ENCODE measurements at places on chromosomes 6 and 20. TPM values are rescaled to one million over a fixed set of nuclear protein-coding genes. Genes with fewer than 3 reads are reported as not detected.

The GUCA1A gene
- not detected for total RNA-seq

The KIF25 gene
- not detected for total RNA-seq

The MAS1 gene
- total RNA-seq: not detected

GRCh38 chr6:14589175-14589574 is 471.6 kb downstream of the CD83 start:
- no peaks in the 10 kb centered on the region for H3K27me3 ChIP-seq
- no peaks in the 10 kb centered on the region for H3K36me3 ChIP-seq
- no peak for DNase-seq
- no peak overlapping the region for H3K4me3 ChIP-seq
- no peak overlapping the region for H3K27ac ChIP-seq

- no peaks in the 10 kb centered on the region for H3K4me1 ChIP-seq
- no peak overlapping the region for H3K4me3 ChIP-seq
- H3K36me3 ChIP-seq: no peaks in the 10 kb centered on the region
- H3K27me3 ChIP-seq: peaks cover 56% of the 10 kb centered on the region
- no peak overlapping the region for H3K27ac ChIP-seq
These were observed 203.4 kb upstream of the KCNQ5 start for GRCh38 chr6:72418495-72418894.

- H3K36me3 ChIP-seq: no peaks in the 10 kb centered on the region
- no peak overlapping the region for H3K4me3 ChIP-seq
- no peak overlapping the region for H3K27ac ChIP-seq
- peaks cover 23% of the 10 kb centered on the region for H3K27me3 ChIP-seq
- DNase-seq: no peak
- no peaks in the 10 kb centered on the region for H3K4me1 ChIP-seq
These were observed 63.4 kb downstream of the UBE2V1 start for GRCh38 chr20:50049442-50050026.

The LPA gene
- total RNA-seq: 0.83 TPM

DNA sequence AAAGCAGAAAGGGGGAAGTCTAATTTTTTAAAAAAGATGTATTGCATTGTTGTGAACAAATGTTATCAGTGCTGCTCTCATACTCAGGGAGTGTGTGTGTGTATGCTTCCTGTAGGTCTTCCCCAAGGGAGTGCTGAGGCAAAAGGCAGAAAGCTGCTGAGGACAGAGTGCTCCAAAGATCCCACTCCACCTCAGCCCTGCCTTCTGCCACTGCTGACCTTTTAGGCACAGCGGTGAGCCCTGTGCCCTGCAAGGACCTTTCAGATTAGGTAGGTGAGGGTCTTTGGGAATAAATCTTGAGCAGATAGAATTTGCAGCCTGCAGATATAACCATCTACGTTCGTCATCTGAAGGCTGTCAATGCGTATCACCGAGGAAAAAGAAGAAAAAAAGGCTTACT is 756.4 kb upstream of the MMS22L start:
- H3K36me3 ChIP-seq: no peaks in the 10 kb centered on the region
- no peak overlapping the region for H3K27ac ChIP-seq
- peaks cover 8% of the 10 kb centered on the region for H3K27me3 ChIP-seq
- H3K4me1 ChIP-seq: no peaks in the 10 kb centered on the region
- no peak for DNase-seq

The PIGT gene
- total RNA-seq: 48.1 TPM

GRCh38 chr6:129555206-129555832 is 154.7 kb downstream of the ARHGAP18 start:
- H3K27ac ChIP-seq: no peak overlapping the region
- no peak for DNase-seq

The CDH26 gene
- 10.3 TPM for total RNA-seq

DNA sequence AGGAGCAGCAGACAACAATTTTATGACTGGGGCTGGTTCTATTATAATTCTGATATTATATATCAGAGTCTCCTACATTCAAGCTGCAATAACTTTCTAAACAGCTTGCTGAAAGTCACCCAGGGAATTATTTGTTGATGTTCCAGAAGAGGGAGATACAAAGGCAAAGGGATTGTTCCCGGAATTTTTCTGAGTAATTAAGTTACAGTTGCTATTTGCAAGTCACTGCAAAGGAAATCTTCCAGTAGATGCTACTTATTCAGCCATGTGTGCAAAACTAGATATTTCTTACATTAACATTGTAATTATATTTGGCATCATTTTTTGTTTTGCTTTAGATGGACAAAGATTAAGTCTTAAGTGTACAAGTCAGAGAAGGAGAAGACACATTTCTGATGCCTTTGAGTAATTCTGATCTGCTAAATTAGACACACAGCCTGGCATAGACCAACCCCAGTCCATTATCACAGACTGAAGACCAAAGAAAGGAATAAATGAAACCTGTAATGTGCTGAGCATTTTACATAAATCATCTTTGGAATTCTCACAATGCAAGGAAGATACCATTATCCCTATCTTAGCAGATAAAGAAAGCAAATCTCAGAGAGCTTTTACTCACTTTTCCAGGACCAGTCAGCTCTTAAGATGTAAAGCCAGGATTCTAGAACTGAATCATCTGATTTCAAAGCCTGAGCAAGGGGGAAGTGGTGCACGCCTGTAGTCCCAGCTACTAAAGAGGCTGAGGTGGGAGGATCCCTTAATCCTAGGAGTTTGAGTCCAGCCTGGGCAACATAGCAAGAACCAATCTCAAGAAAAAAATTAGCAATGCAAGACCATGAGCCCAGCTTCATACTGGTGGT is 62.6 kb upstream of the AKAP12 start:
- H3K36me3 ChIP-seq: no peaks in the 10 kb centered on the region
- no peak overlapping the region for H3K27ac ChIP-seq
- H3K4me3 ChIP-seq: no peak overlapping the region
- DNase-seq: no peak
- no peaks in the 10 kb centered on the region for H3K27me3 ChIP-seq
- no peaks in the 10 kb centered on the region for H3K4me1 ChIP-seq

- no peak for DNase-seq
- no peaks in the 10 kb centered on the region for H3K4me1 ChIP-seq
- H3K4me3 ChIP-seq: no peak overlapping the region
These were observed 123.7 kb upstream of the NHSL1 start for GRCh38 chr6:138622967-138623366.

- H3K4me3 ChIP-seq: no peak overlapping the region
- H3K27ac ChIP-seq: peak overlapping the region; percentile 73
- peaks cover 76% of the 10 kb centered on the region for H3K36me3 ChIP-seq
- no peaks in the 10 kb centered on the region for H3K27me3 ChIP-seq
- H3K4me1 ChIP-seq: peaks cover 22% of the 10 kb centered on the region
These were observed 6.2 kb downstream of the TMEM242 start for GRCh38 chr6:157316871-157317814.

GRCh38 chr6:116924245-116924644 is 47.2 kb downstream of the RFX6 start:
- H3K4me1 ChIP-seq: no peaks in the 10 kb centered on the region
- H3K4me3 ChIP-seq: no peak overlapping the region
- no peaks in the 10 kb centered on the region for H3K27me3 ChIP-seq
- no peaks in the 10 kb centered on the region for H3K36me3 ChIP-seq
- no peak overlapping the region for H3K27ac ChIP-seq

The TRIM15 gene
- total RNA-seq: not detected

DNA sequence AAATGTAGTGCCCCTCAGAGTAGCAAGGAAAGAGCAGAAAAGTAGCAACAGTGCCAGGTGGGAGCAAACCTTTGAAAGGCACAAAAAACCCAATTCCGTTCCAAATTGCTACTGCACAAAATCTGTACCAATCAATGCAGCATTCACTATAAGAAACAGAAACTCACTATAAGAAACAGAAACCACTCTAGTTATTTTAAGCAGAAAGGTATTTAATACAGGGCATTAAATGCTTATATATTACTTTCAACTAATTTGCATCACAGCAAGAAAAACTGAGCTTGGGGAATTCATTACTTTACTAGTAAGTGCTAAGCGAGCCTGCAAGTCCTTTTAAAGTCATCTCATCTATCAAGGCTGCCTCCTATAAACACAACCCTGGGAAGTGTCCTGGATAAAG is 116.5 kb upstream of the OLIG3 start:
- no peak overlapping the region for H3K27ac ChIP-seq
- H3K36me3 ChIP-seq: no peaks in the 10 kb centered on the region
- DNase-seq: no peak
- H3K4me1 ChIP-seq: no peaks in the 10 kb centered on the region
- H3K4me3 ChIP-seq: no peak overlapping the region

DNA sequence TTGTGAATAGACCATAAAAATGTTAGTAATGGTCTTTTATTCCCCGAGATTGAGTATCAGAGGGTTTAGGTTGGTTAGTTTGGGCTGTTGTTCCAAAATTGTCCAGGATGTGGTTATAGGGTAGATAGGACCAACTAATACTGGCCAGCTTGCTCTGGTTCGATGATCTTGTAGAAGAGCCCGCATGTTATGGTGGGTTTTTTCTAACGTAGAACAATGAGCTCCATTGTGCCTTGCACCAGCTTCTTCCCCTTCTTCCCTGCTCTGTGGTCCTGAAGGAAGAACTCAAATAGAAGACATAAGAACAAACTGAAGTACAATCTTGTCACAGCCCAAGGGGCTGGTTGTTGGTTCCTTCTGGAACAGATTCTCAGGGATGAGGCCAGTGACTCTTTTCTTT is 70.5 kb downstream of the RREB1 start:
- H3K4me3 ChIP-seq: no peak overlapping the region
- H3K27ac ChIP-seq: no peak overlapping the region
- no peaks in the 10 kb centered on the region for H3K27me3 ChIP-seq
- H3K4me1 ChIP-seq: peaks cover 7% of the 10 kb centered on the region
- no peak for DNase-seq

- H3K27ac ChIP-seq: no peak overlapping the region
- H3K27me3 ChIP-seq: peaks cover 7% of the 10 kb centered on the region
- H3K36me3 ChIP-seq: no peaks in the 10 kb centered on the region
- DNase-seq: no peak
These were observed 3.6 kb upstream of the EDN1 start for GRCh38 chr6:12286373-12287110.

DNA sequence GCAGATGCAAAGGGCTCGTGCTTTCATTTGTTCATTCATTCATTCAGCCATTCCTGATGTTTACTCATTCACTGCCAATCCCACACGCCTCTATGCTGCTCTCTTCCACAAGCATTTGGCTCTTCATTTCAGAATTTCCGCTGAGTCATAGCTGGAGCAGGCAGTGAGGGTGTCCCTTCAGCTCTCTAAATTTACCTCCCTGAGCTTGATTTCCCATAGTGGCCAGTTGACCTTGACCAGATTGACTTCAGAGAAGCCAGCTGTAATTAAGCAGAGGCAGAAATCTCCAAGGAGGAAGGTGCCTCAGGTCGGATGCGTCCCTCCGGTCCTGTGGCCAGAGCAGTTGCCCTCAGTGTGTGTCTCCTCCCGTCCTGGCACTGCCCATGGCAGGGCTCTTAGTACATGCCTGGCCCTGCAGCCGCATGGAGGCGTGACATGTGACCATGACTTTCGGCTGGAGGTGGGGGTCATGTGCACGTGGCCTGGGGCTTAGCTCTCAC is 267.2 kb upstream of the ECI2 start:
- H3K4me1 ChIP-seq: peaks cover 13% of the 10 kb centered on the region
- no peak overlapping the region for H3K4me3 ChIP-seq
- no peaks in the 10 kb centered on the region for H3K27me3 ChIP-seq
- no peak for DNase-seq
- no peaks in the 10 kb centered on the region for H3K36me3 ChIP-seq
- peak overlapping the region; percentile 40 for H3K27ac ChIP-seq

The PNLDC1 gene
- not detected for total RNA-seq

The STMND1 gene
- not detected for total RNA-seq

DNA sequence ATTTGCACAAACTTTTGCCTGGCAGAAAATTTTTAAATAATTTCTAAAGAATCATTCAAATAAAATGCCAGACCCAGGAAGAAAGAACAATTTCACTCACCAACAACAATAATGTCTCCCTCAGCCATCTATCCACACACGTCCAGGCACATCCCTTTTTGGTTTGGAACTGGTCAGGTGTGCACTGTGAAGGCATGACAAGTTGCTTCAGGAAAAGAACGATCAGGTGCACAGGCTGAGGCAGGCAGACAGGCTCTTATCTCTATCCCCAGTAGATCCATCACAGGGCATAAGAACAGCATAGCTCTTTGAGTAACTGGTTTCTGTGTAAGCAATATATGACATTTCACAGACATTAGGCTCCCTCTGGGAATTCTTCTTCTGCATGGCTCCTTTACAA is 18.1 kb upstream of the NXT1 start:
- peaks cover 15% of the 10 kb centered on the region for H3K4me1 ChIP-seq
- no peak overlapping the region for H3K4me3 ChIP-seq
- no peak for DNase-seq
- no peaks in the 10 kb centered on the region for H3K36me3 ChIP-seq
- no peak overlapping the region for H3K27ac ChIP-seq

DNA sequence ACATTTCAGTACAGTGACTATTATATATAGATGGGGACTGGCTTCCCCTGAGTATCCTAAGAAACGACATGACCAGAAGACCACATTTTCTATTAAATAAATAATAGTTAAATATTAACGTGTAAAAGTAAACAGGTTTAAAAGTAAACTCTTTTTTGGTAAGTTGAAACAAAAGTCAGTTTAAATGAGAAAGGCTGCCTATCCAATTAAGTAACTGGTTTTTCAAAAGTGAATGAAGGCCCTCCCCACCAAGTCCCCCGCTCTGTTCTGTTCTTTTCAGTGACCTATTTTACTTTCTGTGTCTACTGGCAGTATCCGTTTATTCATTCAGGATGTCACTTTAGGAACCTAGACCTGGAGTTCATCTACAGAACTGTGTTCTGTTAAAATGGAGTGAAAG is 32.0 kb downstream of the QKI start:
- H3K4me1 ChIP-seq: peaks cover 5% of the 10 kb centered on the region
- no peaks in the 10 kb centered on the region for H3K36me3 ChIP-seq
- DNase-seq: no peak
- H3K27ac ChIP-seq: no peak overlapping the region
- H3K4me3 ChIP-seq: no peak overlapping the region

GRCh38 chr20:16848061-16848460 is 99.9 kb downstream of the OTOR start:
- H3K27me3 ChIP-seq: no peaks in the 10 kb centered on the region
- no peak overlapping the region for H3K4me3 ChIP-seq
- H3K27ac ChIP-seq: no peak overlapping the region
- no peak for DNase-seq
- H3K36me3 ChIP-seq: no peaks in the 10 kb centered on the region

Measured in esophagus squamous epithelium (tissue), 5 donors.